ENCODE measurements at places on chromosomes 1 and 21.
A peak's percentile ranks its signal among the peaks of the same experiment; 100 is the strongest.

DNA sequence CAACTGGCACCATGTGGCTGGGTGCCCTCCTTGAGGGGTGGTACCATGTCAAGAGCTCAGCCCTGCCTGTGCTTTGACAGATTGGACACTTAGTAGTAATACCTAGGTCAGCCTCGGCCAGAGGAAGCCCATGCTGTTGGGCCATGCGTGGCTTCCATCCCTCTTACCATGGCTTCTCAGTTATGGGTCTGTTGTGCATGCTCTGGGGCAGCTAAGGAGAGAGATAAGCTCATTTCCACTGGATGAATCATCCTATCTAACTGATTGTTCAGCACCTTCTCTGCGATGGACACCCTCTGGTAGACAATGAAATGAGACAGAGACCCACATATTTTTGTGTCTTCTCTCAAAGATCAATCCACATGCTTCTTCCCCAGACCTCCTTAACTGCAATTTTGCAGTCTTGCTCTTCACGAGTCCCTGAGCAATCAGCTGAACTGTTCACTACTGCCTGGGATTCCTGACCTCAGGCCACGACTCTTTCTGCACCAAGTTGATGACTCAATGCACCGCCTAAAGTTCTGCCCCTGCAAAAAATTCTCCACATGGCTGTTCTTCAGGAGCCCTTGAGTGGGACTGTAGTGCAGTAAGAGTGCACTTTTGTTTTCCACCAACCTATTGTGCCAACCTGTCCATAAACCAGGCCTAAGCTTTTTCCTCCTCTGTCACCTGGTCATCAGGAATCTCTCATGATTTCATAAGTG is 6.9 kb upstream of the TRIM62 start:
- no peak for DNase-seq

DNA sequence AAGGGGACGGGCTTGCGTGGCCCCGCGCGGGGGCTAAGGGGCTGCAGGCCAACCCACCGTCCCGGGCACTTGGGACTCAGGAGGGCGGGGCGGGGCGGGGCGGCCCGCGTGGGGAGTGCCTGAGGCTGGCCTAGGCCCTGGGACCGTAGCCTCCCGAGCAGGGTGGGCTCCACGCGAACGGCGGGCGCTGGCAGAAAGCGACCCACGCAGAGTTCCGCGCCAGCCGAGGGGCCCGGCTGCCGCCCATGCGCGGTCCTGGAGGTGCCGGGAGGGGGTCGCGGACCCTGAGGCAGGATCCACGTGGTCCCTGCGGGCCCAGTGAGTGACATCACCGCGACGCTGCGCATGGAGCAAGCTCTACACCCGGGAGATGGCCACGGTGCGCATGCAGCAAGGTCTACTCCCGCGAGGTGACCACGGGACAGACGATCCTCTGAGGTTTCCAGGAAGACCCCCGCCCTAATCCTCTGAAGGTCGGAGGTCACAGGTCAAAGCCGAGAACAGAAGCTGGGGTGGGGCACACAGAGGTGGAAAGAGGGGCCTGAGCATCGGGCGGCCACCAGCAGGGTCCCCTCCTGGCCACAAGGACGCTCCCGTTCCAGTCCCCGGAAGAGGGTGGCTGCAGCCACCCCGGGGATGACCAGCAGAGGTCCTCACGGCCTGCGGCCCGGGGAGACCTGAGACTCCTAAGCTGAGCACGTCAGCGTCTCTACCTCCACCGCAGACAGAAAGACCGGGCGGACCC is 13.5 kb upstream of the SLC19A1 start:
- DNase-seq: no peak

DNA sequence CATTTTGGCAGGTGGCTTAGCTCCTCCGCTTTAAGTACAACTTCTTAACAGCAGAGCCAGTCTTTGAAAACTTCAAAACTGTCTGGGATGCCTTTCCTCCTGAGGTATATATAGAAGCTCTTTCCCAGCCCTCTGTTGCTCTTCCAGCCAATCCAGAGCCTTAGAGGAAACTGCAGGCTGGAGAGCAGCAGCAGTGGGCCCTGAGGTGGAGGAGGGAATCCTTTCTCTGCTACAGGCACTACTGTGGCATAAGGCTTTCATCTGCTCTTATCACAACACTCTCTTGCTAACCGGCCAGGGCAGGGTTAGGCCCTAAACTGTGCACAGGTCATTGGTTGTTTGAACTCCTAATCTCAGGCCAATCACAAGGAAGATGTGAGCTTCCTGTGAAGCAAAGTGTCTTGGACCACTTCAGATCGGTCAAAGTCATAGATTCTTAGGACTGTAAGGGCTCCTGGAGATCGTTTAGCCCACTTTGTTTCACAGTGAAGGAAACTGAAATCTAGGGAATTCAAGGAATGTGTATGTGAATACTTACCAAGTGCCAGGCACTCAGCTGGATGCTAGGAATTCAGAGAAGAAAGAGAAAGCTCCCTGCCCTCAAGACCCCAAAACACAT is at the start of gene RGS5:
Gene RGS5, minus strand, starts transcription at position 84 of the 619 bp plus-strand sequence. Its CDS starts 81 bp downstream, at position 3.
- DNase-seq: no peak

DNA sequence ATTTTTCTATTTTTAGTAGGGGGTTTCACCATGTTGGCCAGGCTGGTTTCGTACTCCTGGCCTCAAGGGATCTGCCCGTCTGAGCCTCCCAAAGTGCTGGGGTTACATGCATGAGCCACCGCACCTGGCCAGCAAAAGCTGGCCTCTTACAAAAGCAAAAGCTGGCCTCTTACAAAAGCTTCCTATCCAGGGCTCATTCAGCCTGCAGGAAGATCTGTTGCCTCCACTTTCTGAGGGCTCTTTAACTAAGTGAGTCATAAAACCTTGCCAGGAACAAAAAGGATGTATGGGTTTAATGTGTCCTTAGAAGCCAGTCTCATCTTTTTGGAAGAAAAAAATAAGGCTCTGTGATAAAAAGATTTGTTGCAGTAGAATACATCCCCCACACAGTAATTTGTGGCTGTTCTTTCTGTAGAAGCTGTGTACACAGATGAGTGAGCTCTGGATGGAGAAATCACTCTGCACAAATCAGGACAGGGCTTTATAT is 15.0 kb downstream of the HTR1D start:
- DNase-seq: no peak

DNA sequence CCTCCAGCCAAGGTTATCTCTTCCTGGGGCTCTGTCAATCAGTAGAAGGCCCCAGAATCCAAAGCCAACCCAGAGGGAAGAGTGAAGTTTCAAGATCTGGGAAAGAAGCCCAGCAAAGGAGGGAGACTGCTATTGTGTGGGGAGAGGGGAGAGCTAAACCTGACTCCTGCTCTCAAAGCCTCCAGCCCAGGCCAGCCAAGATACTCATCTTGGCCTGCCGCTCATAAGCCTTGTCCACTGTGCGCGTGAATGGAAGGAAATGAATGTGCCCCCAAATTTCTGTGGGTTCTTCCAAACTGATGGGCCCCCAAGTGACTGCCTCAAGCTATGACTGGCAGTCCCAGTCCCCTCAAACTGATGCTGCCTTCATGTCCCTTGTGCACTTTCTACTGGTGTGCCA is 2.0 kb downstream of the PLXNA2 start:
- no peak for DNase-seq

- DNase-seq: no peak
These were observed 1.5 kb upstream of the GABPB2 start for GRCh38 chr1:151069103-151069486.

- no peak for DNase-seq
These were observed 39.7 kb downstream of the CD34 start for GRCh38 chr1:207871117-207871649.

DNA sequence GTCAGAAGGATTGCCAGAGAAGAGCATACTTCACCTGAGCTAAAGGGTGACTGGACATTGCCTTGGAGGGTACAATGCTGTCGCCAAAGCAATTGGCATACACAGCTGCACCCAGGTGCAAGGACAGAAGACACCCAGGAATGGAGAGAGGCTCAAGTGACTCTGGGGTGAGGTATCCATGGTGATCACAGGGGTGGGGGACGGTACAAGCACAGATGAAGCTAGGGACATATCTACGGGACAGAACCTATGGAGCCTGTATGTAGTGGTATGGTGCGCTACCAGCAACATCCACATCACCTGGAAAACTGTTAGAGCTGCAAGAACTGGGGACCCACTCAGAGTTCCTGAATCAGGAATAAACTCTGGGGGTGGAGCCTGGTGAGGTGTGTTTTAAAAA is 286.1 kb downstream of the PCP4 start:
- DNase-seq: no peak

DNA sequence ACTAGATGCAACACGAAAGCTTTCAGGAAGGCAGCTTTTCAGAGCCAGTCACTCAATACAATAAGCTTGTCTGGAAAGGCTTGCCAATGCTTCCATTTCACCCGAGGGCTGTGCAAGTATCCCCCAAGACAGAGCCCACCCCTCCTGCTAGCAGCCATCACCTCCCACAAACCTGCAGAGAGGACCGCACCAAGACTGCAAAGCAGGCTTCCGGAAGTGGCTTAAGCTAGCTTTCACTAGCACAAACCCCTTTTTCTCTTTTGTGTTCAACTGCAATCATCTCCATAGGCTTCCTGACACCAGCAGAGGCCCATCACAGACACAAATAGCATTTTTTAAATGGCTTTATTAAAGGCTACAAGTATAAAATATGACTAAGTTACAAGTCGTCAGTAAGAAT is 31.5 kb downstream of the C1orf198 start:
- DNase-seq: no peak

DNA sequence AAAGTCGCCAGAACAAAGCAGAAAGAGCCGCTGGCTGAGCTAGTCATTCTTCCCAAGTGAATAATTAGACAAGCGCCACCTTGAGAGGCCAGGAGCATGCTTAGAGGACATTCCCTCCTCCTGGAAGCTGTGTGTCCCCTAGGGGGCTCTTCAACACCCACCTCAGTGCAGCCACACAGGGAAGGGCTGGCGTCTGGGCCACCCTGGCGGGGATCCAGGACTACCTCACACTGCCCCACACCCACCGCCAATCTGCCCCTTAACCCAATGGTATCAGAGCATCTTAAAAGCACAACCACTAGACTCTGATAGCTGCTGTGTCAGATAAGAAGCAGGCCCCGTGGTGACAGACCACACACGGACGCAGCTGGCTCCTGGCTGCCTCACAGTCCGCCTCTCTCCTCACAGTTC is 24.9 kb downstream of the SETD4 start:
- no peak for DNase-seq

DNA sequence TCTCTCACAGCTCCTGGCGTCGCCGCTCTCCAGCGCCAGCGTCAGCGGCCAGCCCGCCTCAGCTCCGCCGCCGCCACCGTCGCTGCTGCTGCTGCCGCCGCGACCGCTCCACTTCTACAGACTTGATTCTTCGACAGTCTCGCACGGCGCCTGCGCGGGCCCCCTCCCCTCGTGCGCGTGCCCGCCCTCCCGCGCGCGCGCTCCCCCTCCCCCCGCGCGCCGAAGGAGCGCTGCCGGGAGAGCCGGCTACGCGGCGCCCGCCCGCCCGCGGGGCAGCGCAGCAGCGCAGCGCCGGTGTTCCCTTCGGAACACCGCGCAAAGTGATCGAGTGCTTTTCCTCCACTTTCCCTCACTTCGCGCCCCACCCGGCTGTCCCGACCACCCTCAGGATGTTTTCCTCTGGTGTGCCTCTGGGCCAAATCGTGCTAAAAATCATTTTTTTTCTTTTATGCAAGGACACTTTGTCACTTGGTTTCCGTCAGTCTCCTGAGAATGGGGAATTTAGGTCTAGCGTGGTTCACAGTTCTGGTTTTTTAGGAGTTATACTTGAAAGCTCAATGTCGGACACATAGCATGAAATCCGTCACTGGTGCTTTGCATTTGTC is at the start of gene IRF2BP2:
Gene IRF2BP2, minus strand, starts transcription at position 118 of the 605 bp plus-strand sequence. CDS start 684 bp downstream, outside the sequence.
- peak; percentile 72 for DNase-seq

DNA sequence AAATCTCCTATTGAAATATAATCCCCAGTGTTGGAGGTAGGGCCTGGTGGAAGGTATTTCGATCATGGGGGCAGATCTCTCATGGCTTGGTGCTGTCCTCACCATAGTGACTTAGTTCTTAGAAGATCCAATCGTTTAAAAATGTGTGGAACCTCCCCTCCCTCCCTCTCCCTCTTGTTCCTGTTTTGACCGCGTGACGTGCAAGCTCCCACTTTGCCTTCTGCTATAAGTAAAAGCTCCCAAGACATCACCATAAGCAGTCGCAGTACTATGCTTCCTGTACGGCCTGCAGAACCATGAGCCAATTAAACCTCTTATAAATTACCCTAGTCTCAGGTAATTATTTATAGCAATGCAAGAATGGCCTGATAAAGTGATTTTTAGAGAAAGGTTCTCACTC is 10.9 kb upstream of the RGS2 start:
- peak; percentile 42 for DNase-seq

Measured in CD14-positive monocyte (primary cell).